Putamen (tissue), 1 donor: ENCODE measurements at places on chromosomes 6 and 20.
A peak's percentile ranks its signal among the peaks of the same experiment; 100 is the strongest.

- no peak for DNase-seq
These were observed 37.7 kb upstream of the TAF8 start for GRCh38 chr6:42012501-42013133.

- no peak for DNase-seq
These were observed 236.0 kb downstream of the ADGRG6 start for GRCh38 chr6:142537612-142538478.

DNA sequence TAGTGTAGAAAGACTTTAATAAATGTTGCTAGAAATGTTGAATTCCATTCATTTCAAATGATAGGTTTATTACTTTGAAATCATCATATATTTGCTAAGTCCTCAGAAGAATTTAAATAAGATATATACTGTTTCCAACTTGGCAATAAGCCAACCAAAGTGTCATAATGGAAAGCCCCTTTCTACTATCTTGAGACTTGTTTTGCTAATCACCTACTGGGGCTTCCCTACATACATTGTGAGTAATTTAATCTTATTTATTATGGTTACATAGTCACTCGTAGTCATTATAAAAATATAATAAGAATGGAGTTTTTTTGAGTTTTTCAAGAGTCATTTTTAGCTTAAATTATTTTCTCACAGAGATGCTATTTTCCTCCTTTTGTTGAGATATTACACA is 20.7 kb downstream of the COL19A1 start:
- DNase-seq, result no peak

DNA sequence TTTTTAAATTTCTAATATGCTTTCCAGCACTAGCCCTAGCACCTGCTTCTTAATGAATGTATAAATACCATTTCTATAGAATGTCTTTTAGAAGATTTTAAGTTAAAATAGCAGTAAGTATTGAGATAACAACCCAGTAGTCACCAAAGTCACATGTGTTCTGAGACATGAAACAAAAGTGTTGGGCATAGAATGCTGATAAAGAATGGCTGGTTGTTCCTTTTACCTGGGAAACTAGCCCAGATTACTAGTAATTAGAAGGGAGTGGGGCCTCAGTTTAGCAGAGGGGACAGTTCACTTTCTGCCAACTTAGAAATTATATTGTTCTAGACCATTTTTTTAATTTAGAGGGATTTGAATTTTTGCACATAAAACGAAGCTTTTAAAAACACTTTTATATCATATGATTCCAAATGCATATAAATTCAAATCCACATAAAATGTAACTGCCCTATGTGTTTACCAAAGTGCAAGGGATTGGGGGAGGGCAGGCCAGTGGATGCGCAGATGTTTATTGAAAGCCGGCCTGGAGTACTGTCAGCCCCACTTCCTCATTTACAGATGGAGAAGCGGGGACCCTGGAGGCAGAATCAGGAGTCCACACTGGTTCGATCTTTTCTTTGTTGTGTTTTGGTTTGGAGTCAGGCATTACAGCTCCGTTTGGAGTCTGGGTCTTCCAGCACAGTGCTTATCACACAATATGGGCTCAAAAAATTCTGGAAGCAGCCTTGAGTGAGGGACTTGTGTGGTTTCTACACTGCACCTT is 139.8 kb downstream of the ZDHHC14 start:
- no peak for DNase-seq

DNA sequence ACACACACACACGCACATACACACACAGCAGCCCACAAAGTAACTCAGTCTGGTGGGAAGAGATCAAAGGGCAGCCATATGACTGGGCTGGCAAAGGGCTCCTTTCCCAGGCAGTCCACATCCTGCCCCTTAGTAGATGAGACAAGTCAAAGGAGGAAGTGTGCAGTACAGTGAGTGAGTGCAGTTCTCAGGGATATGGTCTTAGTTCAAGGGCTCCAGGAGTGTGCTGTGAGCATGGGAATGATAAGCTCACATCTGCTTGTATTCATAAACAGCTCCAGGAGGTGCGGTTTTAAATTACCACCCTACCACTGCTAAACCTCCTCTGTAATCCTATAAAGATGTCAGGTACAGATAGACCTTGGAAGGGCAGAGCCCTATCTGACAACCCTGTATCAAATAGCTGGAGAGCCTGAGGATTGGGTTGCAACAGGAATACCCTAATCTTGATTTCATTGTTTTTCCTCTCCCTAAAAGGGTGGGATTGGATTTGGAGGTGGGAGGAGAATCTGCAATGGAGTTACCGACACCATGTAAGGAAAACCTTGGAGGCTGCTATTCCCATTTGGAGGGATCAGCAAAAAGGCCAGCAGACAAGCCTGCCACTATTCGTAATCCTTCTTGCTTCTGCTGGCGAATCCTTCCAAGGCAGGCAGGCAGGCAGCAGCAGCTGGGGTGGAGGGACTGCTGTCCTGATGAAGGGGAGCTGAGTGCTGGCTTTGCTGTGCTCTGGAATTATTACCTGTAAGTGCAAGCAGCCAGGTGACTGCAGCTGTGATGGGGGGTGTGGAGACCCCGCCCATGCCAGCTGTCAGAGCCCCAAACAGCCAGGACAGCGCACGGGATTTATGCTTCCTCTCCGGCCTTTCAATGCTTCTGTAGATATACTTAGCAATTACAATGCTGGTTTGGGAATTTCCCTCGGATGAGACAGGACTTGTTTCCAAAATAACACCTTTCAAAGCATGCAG is 342.7 kb downstream of the PRL start:
- DNase-seq, result no peak

DNA sequence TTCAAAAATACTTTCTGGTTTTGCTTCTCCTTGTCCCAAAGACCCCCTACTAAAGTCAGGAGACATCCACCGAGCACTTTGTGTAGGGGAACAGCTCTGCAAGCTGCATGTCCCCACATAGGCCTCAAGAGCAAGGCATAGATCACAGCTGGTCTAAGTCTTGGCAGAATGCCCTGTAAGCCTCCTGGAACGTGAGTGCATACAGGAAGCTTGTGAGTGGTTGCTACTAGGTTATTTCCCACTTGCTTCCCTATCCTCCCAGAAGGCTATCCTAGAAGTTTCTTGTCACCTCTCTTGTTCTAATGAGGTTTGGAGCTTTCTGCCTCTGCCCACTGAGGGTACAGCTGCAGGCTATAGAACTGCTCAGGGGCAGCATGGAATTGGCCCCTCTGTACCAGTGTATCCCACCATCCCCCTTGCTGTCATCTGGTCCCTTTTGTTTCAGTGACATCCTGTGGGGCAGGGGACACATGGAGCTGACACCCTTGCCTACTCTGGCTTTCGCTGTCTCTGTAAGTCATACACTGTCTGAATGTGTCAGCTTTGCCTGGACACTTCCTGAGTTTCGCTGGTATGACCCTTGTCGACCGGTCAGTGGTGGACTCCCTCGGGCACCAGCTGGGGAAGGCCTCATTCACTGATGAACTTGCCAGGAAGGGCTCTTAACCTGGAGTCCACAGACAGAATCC is 35.6 kb upstream of the KCNK16 start:
- no peak for DNase-seq

DNA sequence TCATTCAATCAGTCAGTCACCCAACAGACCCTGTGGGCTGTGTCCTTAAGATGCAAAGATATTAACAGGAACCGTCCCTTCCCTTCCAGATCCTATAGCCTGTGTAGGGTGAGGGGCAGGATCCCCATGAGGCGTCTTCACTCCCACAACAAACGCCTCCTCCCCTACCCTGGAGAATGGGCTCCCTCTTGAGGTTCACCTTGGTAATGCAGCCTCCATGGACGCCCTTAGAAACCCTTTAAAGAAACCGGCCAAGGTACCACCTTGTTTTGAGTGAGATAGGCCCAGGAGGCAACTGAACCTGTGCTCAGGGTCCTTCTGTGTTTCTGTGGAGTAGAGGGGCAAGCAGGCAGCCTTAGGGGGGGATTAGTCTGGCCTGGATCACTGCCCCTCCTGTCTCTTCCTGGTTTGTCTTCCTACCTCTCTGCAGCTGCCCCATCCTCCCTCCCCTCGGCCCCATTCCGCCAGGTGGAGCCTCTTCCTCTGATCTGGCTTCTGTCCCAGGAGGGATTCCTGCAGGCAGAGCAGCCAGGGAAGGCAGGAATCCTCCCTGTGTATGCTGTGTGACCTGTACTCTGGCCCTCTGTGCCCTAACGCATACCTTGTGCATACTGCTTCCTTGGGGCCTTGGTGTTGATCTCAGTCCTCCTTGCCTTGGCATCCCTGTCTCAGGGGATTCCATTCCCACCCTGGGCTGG is 6.6 kb upstream of the GUCA1A start:
- peak; percentile 50 for DNase-seq

DNA sequence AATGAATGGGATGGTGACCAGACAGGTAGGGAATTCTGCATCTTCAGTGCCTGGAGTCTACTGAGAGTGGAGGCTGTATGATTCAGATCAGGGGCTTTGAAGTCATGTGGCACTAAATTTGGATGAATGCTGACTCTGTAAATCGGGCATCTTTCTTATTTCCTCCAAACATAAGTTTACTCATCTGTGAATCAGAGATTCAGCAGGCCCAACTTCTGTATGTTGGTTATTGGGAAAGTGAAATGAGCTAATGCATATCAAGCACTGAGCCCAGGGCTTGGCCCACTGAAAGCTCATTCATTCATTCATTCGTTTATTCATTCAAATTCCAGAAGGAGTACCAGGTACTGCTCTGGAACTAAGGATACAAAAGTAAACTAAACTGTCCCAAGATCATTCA is 192.3 kb upstream of the RIN2 start:
- no peak for DNase-seq
